ENCODE measurements at places on chromosomes 16 and 17. TPM values are rescaled to one million over a fixed set of nuclear protein-coding genes. Genes with fewer than 3 reads are reported as not detected.

DNA sequence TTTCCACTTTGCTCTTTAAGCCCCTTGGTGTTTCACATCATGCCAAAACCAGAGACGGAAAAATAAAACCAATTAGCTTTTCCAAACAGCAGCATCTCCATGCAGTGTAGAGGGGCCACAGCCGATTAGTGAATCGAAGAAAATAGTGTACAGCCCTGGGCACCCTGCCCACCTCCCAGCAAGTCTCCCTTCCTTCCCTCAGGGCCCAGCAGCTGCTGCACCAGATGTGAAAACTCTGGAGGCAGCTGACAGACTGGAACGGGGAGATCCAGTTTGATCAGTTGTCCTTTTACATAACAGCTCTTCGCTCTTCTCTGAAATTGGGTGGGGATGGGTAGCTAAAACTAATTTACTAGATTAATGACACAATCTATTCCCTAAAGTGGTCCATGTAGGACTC, 19.3 kb downstream of the TMEM11 start:
- no peak for DNase-seq

GRCh38 chr17:37699285-37699973, 45.4 kb downstream of the HNF1B start:
- DNase-seq: no peak

GRCh38 chr16:49051576-49051975, 230.1 kb downstream of the CBLN1 start:
- DNase-seq: no peak

GRCh38 chr16:85392756-85393673, 220.1 kb upstream of the GSE1 start:
- no peak for DNase-seq

GRCh38 chr17:68600931-68601564, at the start of gene FAM20A:
Gene FAM20A, minus strand, starts transcription at chr17:68601367. Its CDS starts 701 bp downstream, at chr17:68600666.
- no peak for DNase-seq

The TRPV3 gene
- 0.92 TPM for total RNA-seq

The TLCD3B gene
- 2.3 TPM for total RNA-seq

The CD300E gene
- not detected for total RNA-seq
